Astrocyte (in vitro differentiated cells and primary cell): ENCODE measurements at places on chromosomes 4 and X.

GRCh38 chr4:78360466-78360865, 191.1 kb upstream of the ANXA3 start:
- no peak for DNase-seq

GRCh38 chr4:168759321-168759720, 250.7 kb downstream of the CBR4 start:
- no peak for DNase-seq

- peak; percentile 43 for DNase-seq
These were observed 296.0 kb upstream of the SFRP2 start for GRCh38 chr4:154084864-154085263.

DNA sequence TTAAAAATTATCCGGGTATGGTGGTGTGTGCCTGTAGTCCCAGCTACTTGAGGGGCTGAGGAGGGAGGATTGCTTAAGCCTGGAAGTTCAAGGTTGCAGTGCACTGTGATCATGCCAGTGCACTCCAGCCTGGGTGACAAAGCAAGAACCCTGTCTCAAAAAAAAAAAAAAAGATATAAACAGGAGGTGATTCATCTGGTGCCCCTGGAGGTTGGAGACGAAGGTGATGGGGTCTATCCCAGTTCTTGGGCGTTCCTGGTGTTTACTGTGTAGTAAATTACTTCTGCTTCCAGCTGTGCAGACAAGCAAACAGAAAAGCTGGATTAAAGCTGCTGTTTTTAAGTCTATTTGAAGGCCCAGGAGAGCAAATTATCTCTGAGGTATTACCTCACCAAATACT, 19.9 kb downstream of the GPKOW start:
- DNase-seq, result no peak

DNA sequence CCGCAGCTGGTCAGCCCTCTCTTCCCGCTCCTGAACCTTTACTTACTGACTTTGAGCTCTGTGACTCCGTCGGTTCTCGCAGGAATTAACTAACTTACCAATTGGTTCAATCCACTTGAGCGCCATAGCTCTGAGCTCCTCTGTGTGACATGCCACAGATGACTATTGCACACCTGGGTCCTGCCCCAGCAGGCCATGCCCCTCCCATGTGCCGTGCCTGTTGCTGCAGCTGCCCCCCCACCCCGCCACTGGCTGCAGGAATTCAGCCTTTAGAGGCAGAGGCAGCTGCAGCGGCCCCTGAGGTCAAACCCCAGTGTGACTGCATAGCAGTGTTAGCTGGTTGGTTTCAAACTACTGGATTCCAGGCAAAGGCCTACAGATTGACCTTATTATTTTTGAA, 70.6 kb downstream of the MTMR1 start:
- DNase-seq, result no peak

GRCh38 chrX:68286076-68286475, 147.2 kb downstream of the OPHN1 start:
- no peak for DNase-seq

- DNase-seq, result no peak
These were observed 9.9 kb downstream of the BEND4 start for GRCh38 chr4:42142591-42142990.

DNA sequence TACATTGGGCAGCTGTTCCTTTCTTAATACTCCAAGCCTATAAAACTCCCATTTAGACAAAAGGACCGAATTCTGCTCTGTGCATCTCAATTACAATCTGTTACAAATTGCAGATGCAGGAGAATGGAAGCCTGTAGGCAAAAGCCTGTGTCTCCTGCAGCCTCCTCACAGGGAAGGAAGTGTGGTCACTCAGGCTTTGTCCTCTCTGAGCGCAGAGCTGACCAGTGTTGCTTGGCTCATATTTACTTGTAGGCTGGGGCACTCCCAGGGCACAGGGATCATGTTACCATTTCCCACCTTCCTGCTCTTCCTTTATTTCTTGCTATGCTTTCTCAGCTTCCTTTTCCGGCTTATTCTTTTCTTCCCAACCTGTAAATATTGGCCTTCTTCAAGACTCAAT, 15.7 kb downstream of the SUPT20HL2 start:
- DNase-seq, result peak; percentile 6

GRCh38 chr4:7192252-7193029, at the start of gene SORCS2:
TSS of gene SORCS2 (plus strand) at chr4:7192538.
- no peak for DNase-seq

DNA sequence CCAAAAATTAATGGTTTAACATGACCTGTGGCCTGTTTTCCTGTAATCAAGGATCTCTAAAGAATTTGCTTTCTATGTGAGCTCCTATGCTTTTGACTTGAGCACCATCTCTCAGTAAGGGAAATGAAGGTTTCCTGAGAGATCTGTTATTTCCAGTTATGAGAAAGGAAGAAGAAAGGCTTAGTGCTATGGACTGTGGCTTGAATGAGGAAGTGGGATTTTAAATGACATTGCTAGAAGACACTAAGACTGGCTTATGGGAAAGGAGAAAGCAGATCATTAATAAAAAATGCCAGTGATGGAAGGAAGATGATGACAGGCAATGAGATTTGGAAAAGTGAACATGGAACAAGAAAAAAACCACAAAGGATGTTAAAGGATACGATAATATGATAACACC, 285.4 kb downstream of the OPHN1 start:
- DNase-seq, result no peak

DNA sequence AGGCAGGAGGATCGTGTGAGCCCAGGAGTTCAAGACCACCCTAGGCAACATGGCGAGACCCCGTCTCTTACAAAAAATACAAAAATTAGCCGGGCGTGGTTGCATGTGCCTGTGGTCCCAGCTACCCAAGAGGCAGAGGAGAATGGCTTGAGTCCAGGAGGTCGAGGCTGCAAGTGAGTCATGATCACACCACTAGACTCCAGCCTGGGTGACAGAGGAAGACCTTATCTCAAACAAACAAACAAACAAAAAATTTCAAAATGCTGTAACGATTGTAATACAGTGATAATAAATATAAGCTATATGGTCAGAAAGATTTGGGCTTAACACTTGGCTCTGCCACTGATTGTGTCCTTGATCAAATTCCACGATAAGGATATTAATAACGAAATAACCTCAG, 24.2 kb downstream of the SLC25A4 start:
- no peak for DNase-seq

DNA sequence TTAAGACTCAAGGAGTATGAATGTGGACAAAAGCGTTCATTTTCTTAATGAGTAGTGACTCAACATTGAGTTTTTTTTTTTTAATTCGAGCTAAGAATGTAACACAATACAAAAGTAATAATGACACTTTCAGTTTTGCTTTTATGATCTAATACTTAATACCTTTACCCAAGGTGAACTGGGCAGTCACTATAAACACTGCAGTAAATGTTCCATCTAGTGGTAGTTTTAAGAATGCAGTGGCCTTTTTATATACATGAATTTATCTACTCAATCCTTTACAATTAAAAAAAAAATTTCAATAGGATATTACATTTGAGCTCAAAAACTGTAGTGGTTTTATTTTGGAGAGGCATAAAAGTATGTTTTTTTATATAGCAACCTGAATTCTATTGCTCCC, 33.9 kb downstream of the PDK3 start:
- DNase-seq, result no peak

DNA sequence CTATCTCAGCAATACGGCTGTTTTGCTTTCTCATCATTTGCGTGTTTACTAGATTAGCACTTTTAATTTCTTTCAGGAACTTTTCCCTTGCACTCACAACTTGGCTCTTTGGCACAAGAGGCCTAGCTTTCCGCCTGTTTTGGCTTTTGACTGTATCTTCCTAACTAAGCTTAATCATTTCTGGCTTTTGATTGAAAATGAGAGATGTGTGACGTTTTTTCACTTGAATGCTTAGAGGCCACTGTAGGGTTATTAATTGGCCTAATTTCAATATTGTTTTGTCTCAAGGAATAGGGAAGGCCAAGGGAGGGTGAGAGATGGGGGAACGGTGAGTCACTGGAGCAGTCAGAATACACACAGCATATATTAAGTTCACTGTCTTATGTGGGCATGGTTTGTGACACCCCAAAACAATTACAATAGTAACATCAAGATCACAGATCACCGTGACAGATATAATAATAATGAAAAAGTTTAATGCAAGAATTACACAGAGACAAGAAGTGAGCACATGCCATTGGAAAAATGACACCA, 27.3 kb downstream of the MND1 start:
- no peak for DNase-seq

GRCh38 chrX:129996120-129996519, 13.7 kb downstream of the BCORL1 start:
- DNase-seq, result peak; percentile 34
